ENCODE measurements at places on chromosomes 13 and 19. TPM values are rescaled to one million over a fixed set of nuclear protein-coding genes. Genes with fewer than 3 reads are reported as not detected.

Gene FXYD1
- 361 TPM for total RNA-seq

Gene NDUFA7
- total RNA-seq: 147 TPM

Gene ZNF253
- total RNA-seq: 8.4 TPM

Gene FAM124A
- total RNA-seq: 16.8 TPM

Gene FGF22
- total RNA-seq: 0.16 TPM

Gene SSC5D
- 2.8 TPM for total RNA-seq

Gene BABAM1
- 92.4 TPM for total RNA-seq

Gene LRP3
- 16.5 TPM for total RNA-seq
